ENCODE measurements at places on chromosomes 4 and X. TPM values are rescaled to one million over a fixed set of nuclear protein-coding genes. Genes with fewer than 3 reads are reported as not detected.

Gene TCEAL6
- not detected for total RNA-seq

Gene MAGEA11
- total RNA-seq = not detected

- DNase-seq = no peak
These were observed 515.6 kb upstream of the GNPDA2 start for GRCh38 chr4:45241976-45242375.

Gene SAGE1
- not detected for total RNA-seq

Gene SLC10A6
- 1.3 TPM for total RNA-seq

Gene TENM3
- total RNA-seq = 3.9 TPM

DNA sequence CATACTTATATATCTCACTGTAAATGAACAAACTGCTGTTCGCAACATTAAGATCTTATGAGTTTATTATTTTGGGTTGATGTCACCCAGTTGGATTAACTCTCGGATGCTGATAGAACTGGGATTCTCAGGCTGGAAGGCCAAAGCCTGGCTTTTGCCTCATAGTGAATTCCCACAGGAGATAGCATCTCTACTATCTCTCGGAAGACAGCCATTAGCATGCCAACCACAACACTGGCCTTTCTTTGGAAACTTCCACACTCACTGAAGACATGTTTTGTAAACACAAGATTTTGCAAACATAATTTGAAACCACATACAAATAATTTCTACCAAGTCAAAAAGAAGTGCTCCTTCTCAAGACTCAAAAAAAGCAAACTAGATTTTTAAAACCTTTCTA lies 4.5 kb upstream of the ATP6AP2 start:
- no peak for DNase-seq

DNA sequence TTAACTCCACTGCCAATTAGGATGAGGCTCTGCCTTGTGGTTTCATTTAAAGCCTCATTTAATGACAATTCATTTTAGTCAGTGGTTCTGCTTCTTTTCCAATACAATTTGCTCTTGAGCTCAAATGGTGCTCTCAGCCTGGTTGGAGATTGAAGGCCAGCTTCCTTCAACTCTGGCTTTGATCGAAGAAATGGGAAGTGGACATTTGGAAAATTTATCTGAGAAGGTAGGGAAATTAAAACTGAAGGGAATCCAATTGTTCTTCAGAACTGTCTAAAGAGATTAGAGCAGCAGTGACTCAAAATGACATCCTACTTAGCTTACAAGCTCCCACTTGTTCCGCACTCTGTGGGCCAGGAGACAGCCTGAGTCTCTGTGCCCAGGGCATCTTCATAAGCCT lies 206.8 kb downstream of the SMARCA1 start:
- no peak for DNase-seq

Gene ZNF718
- 5.0 TPM for total RNA-seq

- DNase-seq = no peak
These were observed 134.7 kb downstream of the PALLD start for GRCh38 chr4:168631241-168632162.

- DNase-seq = no peak
These were observed 62.3 kb upstream of the HHIP start for GRCh38 chr4:144583658-144584057.

- no peak for DNase-seq
These were observed 204.3 kb downstream of the TRAM1L1 start for GRCh38 chr4:116881077-116881476.
